ENCODE measurements at places on chromosomes 1 and 21. TPM values are rescaled to one million over a fixed set of nuclear protein-coding genes. Genes with fewer than 3 reads are reported as not detected.

The TEDDM1 gene
- not detected for total RNA-seq

The ZNF644 gene
- 43.4 TPM for total RNA-seq

The ELAPOR1 gene
- total RNA-seq: 4.7 TPM

The LCE1C gene
- not detected for total RNA-seq

The DEPDC1 gene
- 16.0 TPM for total RNA-seq

The GUCA2B gene
- total RNA-seq: not detected

The GNG4 gene
- total RNA-seq: 2.3 TPM

The CCDC185 gene
- total RNA-seq: not detected

DNA sequence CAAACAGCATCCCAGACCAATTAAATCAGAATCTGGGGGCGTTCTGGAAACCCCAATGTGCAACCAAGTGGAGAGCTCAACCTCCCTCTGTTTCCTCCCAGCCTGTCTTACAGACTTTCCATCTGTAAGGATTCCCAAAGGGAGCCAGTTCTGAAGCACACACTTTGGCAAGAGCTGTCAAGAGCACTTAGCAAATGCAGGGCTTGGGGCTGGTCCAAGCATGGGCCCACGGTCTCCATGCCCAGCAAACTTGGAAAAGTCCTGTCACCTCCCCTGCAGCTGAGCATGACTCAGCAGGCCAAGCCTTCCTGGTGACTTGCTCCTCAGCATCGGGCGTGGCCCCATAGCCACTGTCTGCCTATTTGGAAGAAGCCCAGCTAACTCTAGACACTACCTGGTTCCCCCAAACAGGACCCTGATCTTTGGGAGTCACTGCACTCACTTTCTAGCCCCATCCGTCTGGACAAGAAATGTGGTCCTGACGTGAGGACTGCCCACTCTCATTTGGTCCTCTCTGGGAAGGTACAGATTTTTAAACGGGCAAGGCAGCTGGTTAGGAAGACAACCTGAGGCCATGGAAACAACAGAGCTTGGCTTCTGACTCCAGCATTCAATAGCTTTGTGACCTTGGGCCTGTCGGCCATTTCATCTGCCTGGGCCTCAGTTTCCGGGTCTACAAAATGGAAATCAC is 16.9 kb downstream of the SLC2A1 start:
- peak overlapping the region; percentile 78 for H3K27ac ChIP-seq
- H3K4me1 ChIP-seq: peaks cover 98% of the 10 kb centered on the region
- H3K36me3 ChIP-seq: peaks cover 85% of the 10 kb centered on the region
- H3K27me3 ChIP-seq: no peaks in the 10 kb centered on the region

DNA sequence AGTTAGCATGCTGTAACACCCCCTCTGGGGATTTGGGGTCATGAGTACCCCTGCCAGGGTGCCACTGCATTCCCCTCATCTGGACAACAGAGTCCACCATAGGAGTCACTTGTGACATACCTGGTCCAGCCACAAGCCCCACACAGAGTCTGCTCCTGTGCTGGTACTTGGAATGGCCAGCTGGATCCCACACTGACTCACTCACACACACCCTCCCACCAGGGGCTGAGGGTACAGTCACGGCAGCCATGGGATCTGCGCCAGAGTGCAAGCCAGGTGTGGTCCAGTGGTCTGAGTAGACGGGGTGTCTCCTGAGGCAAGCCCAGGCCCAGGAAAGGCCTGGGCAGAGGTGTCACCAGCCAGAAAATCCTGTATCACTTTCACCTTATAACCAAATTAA is 67.7 kb downstream of the MRPL39 start:
- peaks cover 3% of the 10 kb centered on the region for H3K4me1 ChIP-seq
- no peak overlapping the region for H3K4me3 ChIP-seq
- peaks cover 5% of the 10 kb centered on the region for H3K36me3 ChIP-seq
- DNase-seq: no peak
- H3K27ac ChIP-seq: no peak overlapping the region
- no peaks in the 10 kb centered on the region for H3K27me3 ChIP-seq

DNA sequence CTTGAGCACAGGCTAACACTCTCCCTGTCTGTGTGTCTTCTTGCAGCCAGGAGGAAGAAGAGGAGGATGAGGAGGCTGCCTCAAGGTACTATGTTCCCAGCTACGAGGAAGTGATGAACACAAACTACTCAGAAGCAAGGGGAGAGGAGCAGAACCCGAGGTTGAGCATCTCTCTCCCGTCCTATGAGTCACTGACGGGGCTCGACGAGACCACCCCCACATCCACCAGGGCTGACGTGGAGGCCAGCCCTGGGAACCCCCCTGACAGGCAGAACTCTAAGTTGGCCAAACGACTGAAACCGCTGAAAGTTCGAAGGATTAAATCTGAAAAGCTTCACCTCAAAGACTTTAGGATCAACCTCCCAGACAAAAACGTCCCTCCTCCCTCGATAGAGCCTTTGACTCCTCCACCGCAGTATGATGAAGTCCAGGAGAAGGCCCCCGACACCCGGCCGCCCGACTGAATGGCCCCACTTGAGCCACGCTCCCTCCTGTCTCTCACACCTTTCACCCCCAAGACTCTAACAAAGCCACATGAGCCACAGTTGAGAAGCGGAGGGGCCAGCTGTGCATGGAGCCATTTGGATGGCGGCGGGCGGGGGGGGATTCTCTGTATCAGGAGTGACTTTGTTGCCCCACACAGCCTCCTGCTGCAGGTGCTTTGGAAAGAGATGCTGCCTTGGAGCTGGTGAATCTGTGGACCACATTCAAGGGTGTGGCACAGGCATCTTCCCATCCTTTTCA is 27.6 kb upstream of the FHAD1 start:
- H3K36me3 ChIP-seq: no peaks in the 10 kb centered on the region
- peaks cover 5% of the 10 kb centered on the region for H3K4me1 ChIP-seq
- H3K4me3 ChIP-seq: no peak overlapping the region
- DNase-seq: no peak
- peaks cover 16% of the 10 kb centered on the region for H3K27me3 ChIP-seq

GRCh38 chr1:94327001-94327690 is 89.8 kb upstream of the ARHGAP29 start:
- H3K4me3 ChIP-seq: no peak overlapping the region
- peaks cover 18% of the 10 kb centered on the region for H3K27me3 ChIP-seq
- no peak overlapping the region for H3K27ac ChIP-seq
- no peaks in the 10 kb centered on the region for H3K4me1 ChIP-seq
- H3K36me3 ChIP-seq: no peaks in the 10 kb centered on the region
- DNase-seq: peak; percentile 23

GRCh38 chr1:225318706-225319575 is 108.9 kb downstream of the LBR start:
- H3K36me3 ChIP-seq: no peaks in the 10 kb centered on the region
- no peak overlapping the region for H3K4me3 ChIP-seq
- no peak overlapping the region for H3K27ac ChIP-seq
- no peaks in the 10 kb centered on the region for H3K4me1 ChIP-seq
- H3K27me3 ChIP-seq: peaks cover 1% of the 10 kb centered on the region

- no peak within 1 kb of the TSS for H3K27ac ChIP-seq
- peaks cover 43% of the 10 kb centered on the region for H3K27me3 ChIP-seq
Observed at GRCh38 chr1:47997289-47998200, at the start of gene TRABD2B. TSS of gene TRABD2B (minus strand) at chr1:47997385.

- H3K27me3 ChIP-seq: no peaks in the 10 kb centered on the region
- H3K4me1 ChIP-seq: peaks cover 3% of the 10 kb centered on the region
- H3K36me3 ChIP-seq: no peaks in the 10 kb centered on the region
- no peak overlapping the region for H3K4me3 ChIP-seq
Observed at GRCh38 chr1:228900099-228900885, 165.0 kb downstream of the RHOU start.

- no peak for DNase-seq
- H3K36me3 ChIP-seq: no peaks in the 10 kb centered on the region
- H3K4me1 ChIP-seq: no peaks in the 10 kb centered on the region
Observed at GRCh38 chr1:80961464-80962190, 839.1 kb upstream of the ADGRL2 start.

DNA sequence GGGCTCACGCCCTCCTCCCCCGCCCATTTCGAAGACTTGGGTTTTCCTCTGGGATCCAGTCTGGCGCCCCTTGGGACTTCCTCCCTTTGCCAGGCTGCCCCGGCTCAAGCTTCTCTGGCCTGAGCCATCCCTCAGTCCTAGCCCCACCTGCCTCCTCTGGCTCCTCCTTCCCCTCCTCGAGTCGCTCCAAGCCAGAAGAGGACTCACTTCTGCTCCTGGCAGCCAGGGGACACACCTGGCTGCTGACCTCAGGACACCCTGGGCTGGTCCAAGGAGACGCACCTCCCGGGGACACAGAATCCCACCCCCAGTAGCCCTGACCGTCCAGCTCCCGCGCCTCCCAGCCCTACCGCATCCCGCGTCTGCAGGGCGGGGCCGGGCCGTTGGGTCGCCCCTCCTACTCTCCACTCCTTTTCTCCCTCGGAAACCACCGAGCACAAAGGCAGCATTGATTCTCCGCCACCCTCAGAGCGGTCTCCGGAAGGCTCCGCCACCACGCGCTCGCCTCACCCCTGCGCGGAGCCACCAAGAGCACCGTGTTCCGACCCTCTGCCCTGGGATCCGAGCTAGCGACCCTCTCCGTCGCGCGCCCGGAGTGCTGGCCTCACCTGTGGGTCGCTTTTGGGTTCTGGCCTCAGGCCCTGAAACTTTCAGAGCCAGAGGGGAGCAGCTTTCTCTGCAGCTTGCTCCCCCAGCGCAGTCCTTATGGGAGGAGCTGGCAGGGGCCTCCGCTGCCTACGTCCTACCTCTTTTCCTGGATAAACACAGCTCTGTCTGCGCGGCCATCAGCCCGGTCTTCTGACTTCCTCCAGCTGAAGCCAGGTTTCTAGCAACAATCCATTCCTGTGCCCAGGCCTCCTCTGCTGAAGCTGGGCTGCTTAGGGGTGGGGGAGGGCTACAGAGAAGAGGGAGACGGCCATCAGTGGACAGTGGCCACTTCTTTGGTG is at the start of gene C2CD4D:
C2CD4D (minus strand) TSS at position 364 of the 947 bp plus-strand sequence. CDS start 831 bp downstream, outside the sequence.
- peak within 1 kb of the TSS; percentile 80 for H3K4me3 ChIP-seq
- no peaks in the 10 kb centered on the region for H3K27me3 ChIP-seq
- DNase-seq: peak; percentile 79
- peaks cover 14% of the 10 kb centered on the region for H3K36me3 ChIP-seq
- peak within 1 kb of the TSS; percentile 84 for H3K27ac ChIP-seq

GRCh38 chr1:187696073-187696472 is 867.3 kb downstream of the PLA2G4A start:
- no peaks in the 10 kb centered on the region for H3K27me3 ChIP-seq
- H3K4me1 ChIP-seq: no peaks in the 10 kb centered on the region
- no peaks in the 10 kb centered on the region for H3K36me3 ChIP-seq
- no peak for DNase-seq
- no peak overlapping the region for H3K4me3 ChIP-seq

DNA sequence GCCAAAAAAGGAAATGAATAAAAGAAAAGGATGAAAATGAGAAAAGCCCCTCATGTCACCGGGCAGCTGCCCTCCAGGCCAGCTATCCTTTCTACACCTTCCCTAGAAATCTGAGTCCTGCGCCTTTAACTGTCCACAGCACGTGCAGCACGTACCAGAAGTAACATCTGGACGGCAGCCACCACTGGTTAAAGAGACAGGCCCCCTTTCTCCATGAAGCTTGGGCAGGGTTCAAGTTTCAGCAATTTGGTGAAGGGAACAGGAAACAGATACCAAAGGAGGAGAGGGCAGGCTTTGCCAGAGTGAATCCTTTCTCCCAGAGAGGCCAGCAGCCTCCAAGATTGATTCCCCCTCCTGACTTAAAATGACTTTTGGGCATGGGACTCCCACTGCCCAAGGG is 3.6 kb upstream of the KIAA2013 start:
- peak overlapping the region; percentile 52 for H3K27ac ChIP-seq
- no peaks in the 10 kb centered on the region for H3K36me3 ChIP-seq
- DNase-seq: peak; percentile 58
- H3K4me1 ChIP-seq: peaks cover 11% of the 10 kb centered on the region
- no peak overlapping the region for H3K4me3 ChIP-seq
- no peaks in the 10 kb centered on the region for H3K27me3 ChIP-seq

DNA sequence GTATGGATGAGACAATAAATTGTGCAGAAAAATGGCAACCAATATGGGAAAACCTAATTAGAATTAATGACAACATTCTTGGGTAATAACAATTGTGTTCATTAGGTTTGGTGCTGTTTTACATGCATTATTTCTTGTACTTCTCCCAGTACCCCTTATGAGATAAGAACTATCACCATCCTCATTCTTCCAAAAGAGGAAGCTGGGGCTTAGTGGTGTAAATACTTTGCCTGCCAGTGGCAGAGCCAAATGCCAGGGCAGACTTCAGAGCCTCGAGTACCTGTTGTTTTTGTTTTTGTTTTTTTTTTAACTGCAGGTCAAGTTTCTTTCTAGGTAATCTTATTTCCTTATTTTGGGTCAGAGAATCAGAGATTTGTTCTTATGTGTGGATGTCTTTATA is 206.4 kb downstream of the RHOU start:
- peaks cover 30% of the 10 kb centered on the region for H3K4me1 ChIP-seq
- H3K27me3 ChIP-seq: no peaks in the 10 kb centered on the region

- no peaks in the 10 kb centered on the region for H3K36me3 ChIP-seq
- no peaks in the 10 kb centered on the region for H3K27me3 ChIP-seq
- no peak overlapping the region for H3K4me3 ChIP-seq
- no peak for DNase-seq
Observed at GRCh38 chr1:108100148-108100547, 100.0 kb downstream of the SLC25A24 start.

- no peak overlapping the region for H3K27ac ChIP-seq
- H3K4me3 ChIP-seq: no peak overlapping the region
- no peaks in the 10 kb centered on the region for H3K27me3 ChIP-seq
- H3K36me3 ChIP-seq: no peaks in the 10 kb centered on the region
- DNase-seq: no peak
- no peaks in the 10 kb centered on the region for H3K4me1 ChIP-seq
Observed at GRCh38 chr1:81477710-81478109, 323.0 kb upstream of the ADGRL2 start.

DNA sequence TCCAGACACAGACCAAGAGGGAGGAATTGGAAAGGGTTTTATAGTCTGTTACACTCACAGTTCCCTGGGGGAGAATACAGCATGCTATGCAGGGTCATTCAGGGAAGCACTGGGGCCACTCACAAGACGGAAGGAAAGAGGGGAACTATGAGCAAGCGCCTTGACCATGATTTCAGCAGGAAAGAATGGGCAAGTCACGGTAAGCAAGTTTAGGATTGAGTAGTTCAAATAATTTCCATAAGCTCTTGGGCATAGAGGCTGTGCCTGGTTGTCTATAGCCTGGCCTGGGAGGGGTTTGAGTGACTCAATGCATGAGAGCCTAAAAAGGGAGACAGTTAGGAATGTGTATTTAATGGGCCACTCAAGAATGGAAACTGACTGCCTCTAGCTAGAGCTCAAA is 176.7 kb downstream of the TTLL7 start:
- no peak overlapping the region for H3K4me3 ChIP-seq
- no peaks in the 10 kb centered on the region for H3K36me3 ChIP-seq
- H3K4me1 ChIP-seq: no peaks in the 10 kb centered on the region
- no peak for DNase-seq
- H3K27me3 ChIP-seq: no peaks in the 10 kb centered on the region

- H3K36me3 ChIP-seq: peaks cover 27% of the 10 kb centered on the region
- no peak overlapping the region for H3K27ac ChIP-seq
- DNase-seq: no peak
- no peak overlapping the region for H3K4me3 ChIP-seq
- no peaks in the 10 kb centered on the region for H3K27me3 ChIP-seq
Observed at GRCh38 chr1:176043537-176043936, 163.5 kb downstream of the COP1 start.

DNA sequence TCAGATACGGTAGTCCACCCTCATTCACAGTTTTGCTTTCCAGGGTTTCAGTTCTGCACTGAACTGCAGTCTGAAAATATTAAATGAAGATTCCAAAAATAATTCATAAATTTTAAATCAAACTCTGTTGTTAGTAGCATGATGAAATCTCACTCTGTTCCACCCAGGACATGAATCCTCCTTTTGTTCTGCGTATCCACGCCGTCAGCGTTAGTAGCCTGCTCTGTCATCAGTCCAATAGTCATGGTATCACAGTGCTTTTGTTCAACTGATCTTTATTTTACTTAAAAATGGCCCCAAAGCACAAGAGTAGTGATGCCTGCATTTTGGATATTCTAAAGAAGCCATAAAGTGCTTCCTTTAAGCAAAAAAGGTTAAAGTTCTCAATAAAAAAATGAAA is 23.9 kb downstream of the CHD1L start:
- H3K27me3 ChIP-seq: no peaks in the 10 kb centered on the region
- H3K36me3 ChIP-seq: peaks cover 54% of the 10 kb centered on the region
- H3K27ac ChIP-seq: no peak overlapping the region
